ENCODE measurements at places on chromosomes 13 and 19.

GRCh38 chr19:11422163-11423065, 3.3 kb upstream of the RGL3 start:
- no peak for DNase-seq

DNA sequence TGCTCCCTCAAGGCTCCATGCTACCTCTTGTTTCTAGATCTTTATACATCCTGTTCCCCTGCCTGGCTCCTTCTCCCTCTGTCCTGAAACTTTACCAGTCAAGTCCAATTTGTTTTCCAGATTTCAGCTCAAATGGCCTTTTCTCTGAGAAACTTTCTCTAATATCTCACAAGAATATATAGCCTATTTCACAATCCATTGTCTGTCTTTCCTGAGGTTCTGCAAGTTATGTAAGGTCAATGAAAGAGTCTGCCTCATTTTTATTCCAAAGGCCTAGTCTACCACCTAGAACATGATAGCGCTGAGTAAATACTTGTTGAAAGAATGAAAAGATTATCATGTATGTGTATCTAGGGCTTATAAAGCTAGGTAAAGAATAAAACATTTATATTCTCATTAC, 348.8 kb downstream of the SPRY2 start:
- DNase-seq = no peak

DNA sequence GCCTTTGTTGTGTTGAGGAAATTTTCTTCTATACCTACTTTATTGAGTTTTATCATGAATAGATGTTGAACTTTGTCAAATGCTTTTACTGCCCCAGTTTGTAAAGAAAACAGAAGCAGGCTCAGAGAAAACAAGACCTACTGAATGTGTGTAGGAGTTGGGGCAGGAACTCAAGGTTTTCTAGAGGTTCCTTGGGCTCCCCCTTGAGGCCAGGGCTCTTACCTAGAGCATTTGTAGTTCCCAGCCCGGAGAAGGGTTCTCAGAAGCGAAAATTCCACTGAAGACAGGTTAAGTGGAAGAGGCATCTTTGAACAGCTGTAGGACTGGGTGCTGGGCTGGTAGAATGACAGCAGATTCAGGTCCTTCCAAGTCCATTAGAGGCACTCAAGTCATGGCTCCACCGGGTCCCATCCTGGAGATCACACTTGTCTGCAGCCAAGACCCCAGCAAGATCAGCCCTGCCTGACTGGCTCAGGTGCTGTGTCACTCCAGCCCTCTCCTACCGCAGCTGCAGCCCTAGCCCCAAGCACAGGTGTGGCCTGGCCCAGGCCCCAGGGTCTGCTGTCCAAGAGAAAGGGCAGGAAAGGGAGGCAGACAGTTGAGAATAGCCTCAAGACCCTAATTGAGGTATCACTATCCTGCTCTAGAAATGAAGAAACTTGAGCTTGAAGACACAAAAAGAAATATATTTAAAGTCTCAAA, 425.5 kb downstream of the PCDH20 start:
- no peak for DNase-seq

- DNase-seq = no peak
These were observed 934 bp downstream of the N4BP2L2 start for GRCh38 chr13:32537580-32538142.

DNA sequence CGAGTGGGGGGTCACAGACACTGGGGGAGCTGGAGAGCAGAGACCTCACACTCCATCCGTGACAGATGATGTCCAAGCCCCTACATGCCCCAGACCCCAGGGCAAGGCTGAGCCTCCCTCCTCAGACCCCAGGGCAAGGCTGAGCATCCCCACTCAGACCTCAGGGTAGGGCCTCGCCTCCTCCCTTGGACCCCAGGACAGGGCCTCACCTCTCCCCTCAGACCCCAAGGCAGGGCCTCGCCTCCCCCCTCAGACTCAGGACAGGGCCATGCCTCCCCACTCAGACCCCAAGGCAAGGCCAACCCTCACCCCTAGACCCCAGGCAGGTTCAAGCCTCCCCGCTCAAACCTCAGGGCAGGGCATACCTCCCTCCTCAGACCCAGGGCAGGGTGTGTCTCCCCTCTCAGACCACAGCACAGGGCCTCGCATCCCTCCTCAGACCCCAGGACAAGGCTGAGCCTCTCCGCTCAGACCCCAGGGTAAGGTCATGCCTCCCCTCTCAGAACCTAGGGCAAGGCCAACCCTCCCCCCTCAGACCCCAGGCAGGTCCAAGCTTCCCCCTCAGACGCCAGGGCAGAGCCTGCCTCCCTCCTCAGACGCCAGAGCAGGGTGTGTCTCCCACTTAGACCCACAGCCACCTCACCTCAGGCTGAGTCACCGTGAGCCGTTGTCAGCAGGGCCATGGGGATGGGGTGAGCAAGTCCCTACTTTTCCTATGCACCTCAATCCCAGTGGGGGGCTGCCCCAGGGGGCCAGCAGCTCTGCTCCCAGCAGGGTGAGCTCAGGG, 1.7 kb upstream of the S1PR4 start:
- no peak for DNase-seq

DNA sequence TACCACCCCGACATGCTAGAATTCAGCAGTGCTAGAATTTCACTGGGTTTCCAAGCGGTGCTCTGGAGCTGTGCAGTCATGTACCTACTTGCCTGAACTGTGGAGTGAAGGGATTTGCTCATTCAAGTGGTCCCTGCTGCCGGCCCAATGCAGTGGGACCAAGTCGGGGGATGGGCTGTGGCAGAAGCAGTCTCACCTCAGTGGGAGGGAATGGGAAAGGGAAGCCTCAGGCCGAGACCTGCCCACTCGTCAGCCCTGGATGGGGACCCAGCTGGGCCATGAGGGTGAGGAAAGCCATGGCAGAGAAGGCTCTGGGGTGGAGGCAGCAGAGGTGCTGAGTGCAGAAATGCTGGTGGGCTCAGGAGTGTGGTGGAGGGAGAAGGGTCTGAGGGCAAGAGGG, 14.9 kb downstream of the KLHL26 start:
- DNase-seq = no peak

GRCh38 chr19:2176337-2176994, 12.7 kb downstream of the DOT1L start:
- no peak for DNase-seq

GRCh38 chr13:40130871-40131636, 475.6 kb downstream of the COG6 start:
- no peak for DNase-seq

GRCh38 chr19:41303954-41304353, 6.0 kb upstream of the CCDC97 start:
- no peak for DNase-seq
